ENCODE measurements at places on chromosomes 11 and 22.

GRCh38 chr11:128707681-128708080 is 13.8 kb downstream of the FLI1 start:
- DNase-seq, result no peak

DNA sequence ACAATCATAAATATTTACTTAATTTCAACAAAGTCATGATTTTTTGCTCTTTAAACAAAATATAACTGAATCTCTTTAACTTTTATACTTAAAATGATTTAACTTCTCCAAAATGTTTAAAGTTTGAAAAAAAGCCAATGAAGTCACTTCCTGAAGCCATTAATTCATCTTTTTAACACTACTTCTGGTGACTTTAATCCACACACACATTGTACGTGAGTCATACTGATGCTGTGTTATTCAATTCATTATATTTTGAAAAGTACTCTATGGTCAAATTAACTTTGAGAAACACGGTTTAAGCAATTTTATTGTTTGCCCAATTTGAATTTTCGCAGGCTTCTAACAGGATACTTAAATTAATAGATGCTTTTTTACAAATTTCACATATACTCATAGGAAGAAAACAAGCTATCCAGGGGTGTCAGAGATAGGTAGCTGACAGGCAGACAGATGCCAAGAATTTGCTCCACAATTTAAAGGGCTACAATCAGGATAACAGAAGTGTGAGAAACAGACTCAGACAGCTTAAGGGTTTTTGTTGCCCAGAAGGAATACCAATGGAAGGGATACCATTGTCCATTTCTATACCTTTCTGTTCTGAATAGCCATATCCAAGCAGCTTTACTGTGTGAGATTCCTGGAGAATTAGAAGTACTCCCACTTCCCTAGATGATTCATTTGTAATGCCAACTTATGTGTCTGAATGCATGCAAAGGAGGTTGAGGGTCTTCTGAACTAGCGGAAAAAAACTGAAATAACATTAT is 118.4 kb downstream of the RBFOX2 start:
- DNase-seq, result no peak

DNA sequence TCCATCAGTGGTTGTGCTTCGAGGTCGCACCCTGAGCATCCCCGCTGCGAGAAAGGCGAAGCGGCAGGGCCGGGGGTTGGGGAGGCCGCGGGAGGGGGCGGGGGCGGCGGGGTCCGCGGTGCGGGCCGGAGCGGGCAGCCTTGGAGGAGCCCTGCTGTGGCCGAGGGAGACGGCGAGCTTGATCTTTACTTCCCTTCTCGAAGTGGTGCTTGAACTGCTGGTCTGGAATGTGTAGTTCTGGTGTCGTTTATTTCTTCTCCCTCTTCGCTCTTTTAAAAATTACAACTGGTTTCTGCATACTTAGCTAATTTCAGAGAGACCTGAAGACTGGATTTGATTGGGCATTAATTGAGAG is 1.1 kb downstream of the APLP2 start:
- DNase-seq, result no peak

DNA sequence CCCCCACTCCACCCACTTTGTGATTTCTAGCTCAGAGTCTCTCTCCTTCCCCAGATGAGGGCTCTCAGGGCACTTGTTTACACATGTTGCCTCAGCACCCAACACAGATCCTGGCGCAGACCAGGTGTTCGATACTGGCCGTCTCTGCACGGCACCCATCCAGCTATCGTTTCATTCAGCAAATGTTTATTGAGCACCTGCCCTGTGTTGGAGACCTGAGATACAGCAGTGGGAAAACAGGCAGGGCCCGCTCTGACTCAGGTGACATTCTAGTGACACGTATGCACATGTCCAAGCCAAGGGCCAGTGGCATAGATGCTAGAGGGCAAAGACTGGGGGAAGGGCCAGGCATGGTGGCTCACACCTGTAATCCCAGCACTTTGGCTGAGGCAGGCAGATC is 71.9 kb downstream of the NFAM1 start:
- no peak for DNase-seq

- DNase-seq, result no peak
Measured at GRCh38 chr11:70524096-70524922, 126.0 kb downstream of the CTTN start.
